B cell (primary cell): ENCODE measurements at places on chromosomes 11 and 22. TPM values are rescaled to one million over a fixed set of nuclear protein-coding genes. Genes with fewer than 3 reads are reported as not detected.

GRCh38 chr22:43537019-43537585, 125.3 kb downstream of the MPPED1 start:
- DNase-seq, result no peak

- no peak for DNase-seq
Observed at GRCh38 chr11:133718831-133719230, 126.5 kb downstream of the SPATA19 start.

DNA sequence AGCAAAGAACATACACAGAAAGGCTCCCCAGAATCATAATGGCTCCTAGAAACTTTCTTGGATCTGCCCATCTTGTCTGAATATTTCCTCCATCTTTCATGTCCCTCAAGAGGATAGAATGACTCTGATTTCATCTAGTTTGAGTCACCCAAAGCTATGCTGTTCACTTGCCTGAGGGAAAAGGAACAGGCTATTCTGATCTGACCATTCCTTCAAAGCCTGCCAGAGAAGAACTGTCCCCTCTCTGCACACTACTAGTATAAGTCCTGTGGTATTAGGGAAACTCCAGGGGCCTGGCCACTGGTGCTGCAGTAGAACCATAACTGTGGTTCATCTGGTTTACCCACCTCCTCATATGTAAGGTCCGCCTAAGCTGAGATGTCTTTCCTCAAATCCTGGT, 2.4 kb upstream of the PATE1 start:
- no peak for DNase-seq

SCN4B gene
- not detected in 2 replicates for total RNA-seq

DUSP8 gene
- 4.3 and 5.2 TPM in 2 replicates for total RNA-seq
